ENCODE measurements at places on chromosomes 1 and 21. TPM values are rescaled to one million over a fixed set of nuclear protein-coding genes. Genes with fewer than 3 reads are reported as not detected.

- DNase-seq: no peak
These were observed 34.4 kb downstream of the NID1 start for GRCh38 chr1:236030534-236030933.

DNA sequence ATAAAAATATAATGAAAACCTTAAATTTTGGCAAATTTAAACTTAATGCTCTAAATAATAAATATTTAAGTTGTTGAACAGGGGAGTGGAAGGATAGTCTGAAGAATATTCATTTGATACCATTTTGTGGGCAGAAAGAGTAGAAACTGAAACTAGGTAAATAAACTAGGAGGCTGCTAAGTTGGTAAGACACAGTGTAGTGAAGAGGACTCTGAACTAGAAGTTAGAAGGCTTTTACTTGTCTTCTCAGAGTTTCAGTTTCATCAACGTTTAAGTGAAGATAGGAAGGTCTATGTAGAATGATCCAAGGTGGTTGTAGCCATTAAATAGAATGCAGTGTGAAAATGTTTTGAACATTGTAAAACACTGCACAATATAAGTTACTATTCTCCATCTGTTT, 516.9 kb downstream of the AMY1C start:
- DNase-seq: no peak

DNA sequence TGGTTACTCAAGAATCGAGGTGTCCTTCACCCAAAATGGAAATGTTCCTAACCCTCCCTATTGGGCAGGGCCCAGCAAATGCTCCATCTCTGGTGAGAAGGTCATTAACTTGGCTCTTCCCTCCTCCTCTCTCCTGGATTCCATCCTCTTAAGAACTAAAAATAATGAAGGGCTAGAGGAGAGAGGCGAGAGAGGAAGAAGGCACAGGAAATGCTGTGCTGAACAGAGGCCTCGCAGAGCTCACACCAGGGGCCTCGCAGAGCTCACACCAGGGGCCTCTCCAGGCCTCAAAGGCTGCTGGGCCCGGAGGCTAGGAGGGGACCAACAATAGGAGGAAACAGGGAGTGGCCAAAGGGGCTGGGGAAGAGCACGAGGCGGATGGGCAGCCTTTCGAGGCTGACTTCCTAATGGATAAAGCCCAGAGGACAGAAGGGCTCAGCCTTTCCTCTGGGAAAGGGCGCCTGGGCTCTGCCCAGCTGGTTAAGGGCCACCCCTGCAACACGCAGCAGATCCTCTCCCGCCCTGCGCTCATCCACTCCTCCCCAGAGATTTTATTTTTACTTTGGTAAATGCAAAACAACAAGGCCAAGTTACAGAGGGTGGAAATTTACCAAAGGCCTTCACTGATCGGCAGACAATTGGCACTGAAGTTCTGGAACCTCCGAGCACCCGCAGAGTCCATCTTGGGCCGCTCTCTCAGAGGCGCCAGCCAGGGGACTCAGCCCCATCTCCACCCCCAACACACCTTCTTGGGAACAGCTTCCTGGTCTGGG, 78.5 kb downstream of the ITPKB start:
- DNase-seq: no peak

DNA sequence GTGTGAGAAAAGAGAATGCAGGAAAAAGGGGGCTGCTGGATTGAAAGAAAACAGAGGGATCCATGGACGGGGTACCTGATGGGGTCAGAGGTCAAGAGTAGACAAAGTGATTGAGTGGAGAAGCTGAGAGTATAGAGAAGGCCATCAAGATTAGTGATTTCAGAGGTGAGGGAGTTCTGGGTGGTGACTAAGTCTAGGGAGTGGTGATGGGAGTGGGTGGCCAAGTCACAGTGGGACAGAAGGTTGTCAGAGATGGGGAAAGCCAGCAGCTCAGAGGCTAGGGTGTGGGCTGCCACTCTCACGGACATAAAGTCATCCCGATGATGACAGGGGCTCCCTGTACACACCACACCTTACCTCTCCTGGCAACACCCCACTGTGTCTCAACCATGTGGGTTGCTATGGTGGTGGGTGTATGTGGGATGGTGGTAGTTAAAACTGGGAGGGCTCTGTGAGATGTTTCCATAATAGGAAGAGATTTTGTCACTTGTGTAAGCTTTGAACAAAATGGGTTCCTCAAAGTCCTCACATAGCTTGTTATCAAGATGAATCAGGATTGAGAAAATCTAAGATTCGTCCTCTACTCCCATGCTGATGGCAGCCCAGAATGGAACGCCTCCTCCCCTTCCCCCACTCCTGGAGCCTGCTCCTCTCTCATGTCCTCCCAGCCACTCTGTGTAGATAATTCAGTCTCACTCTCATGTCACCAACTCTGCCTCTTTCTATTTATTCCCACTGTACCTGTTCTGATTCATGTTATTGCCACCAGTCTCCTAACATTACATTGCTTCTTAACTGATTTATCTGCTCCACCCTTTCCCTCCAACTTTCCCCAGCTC, 20.3 kb upstream of the CSF1 start:
- DNase-seq: no peak

The CR1 gene
- total RNA-seq: 0.20 TPM
